T follicular helper cell (primary cell): ENCODE measurements at places on chromosomes 13 and 19.

- DNase-seq: no peak
Observed at GRCh38 chr13:107373551-107373950, 805.6 kb upstream of the ARGLU1 start.

DNA sequence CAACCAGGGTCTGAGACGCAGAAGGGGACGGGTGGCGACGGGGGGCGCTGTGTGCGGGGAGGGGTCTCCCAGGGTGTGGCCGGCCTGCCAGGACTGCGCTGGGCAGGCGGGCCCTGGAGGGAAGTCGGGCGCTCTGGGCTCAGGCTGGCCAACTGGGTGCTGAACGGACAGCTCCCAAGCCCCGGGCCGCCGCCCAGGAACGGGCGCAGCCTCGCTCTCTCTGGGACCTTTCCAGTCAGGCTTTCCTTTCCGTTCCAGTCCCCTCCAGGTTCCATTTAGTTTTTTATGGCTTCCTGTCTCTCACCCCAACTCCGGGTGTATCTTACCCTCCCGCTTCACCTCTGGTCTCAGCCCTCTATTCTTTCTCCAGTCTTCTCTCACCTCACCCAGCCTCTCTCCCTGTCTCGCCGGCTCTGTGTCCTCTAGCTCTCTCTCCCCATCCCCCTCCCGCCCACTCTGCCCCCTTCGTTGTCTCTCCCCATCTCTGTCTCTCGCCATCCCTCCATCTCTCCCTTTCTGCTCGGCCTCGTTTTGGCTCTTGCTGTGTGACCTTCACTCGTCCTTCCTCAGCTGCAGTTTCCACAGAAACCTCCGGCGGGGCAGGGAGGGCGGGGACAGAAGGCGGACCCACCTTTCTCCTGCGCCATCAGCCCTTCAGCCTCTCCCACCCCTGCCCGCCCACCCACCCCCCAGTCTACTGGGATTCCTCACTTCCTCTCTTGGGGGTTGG lies 3.3 kb upstream of the ATP1A3 start:
- DNase-seq: no peak

DNA sequence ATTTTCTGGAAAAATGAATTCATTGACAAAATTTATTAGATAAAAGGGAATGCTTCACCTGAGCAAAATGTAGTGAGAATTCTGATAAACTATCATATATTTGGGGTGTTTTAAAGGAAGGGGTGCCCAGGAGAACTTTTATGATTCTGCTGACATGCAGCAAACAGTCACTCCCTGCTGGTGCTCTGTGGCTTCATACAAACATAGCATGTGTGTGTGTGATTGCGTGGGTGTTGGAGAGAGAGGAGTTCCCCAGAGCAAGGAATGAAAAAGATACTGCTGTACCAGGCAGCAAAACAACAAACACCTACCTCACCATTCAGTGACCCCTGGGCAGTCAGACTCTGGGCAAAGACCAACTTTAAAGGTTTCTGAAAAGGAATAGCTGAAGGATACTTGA lies 546.7 kb downstream of the RFC3 start:
- no peak for DNase-seq

- no peak for DNase-seq
Observed at GRCh38 chr19:14165990-14166830, 29.8 kb upstream of the ASF1B start.

- no peak for DNase-seq
Observed at GRCh38 chr19:55156202-55157063, 1.1 kb downstream of the TNNI3 start.

DNA sequence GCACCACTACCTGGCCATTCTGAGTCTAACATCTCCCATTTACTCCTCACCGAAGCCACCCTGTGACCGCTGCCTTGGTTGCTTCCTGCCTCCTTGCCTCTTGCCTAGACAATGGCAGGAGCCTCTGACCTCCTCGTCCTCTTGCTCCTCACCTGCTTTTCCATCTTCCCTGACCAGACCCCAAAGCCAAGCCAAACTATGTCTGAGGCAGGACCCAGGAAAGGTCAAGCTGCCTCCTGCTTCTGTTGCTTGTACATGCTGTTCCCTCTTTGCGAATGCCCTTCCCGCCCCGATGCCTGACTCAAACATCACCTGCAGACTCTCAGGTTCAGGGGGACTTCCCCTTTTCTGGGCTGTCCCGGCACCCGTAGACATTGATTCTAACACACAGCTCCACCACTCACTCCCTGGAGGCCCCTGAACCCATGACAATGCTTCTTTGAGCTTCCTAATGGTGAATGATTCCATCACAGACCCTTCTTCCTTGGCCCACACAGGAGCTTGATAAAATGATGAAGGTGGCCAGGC lies 60.8 kb downstream of the F2RL3 start:
- no peak for DNase-seq

- DNase-seq: no peak
Observed at GRCh38 chr13:26880735-26881134, 120.1 kb upstream of the GPR12 start.

DNA sequence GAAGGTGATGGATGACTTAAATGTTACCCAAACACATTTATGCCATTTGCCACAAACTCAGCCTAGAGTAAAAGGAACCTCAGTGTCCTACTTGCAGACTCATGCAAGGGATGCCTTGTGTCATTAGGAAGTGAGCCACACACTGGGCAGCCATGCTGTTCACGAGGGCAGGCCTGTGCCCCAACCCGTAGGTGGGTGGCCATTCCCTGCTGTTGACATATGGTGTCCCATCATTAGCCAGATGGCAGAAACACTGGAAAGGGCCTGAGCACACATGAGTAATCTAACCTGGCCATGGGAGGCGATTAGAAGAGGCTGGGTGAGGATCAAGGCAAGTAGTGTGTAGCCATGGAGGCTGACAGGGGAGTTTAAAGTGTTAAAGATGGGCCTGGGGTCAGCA lies 9.7 kb upstream of the LRCH1 start:
- DNase-seq: no peak

GRCh38 chr13:60654415-60654814 lies 257.4 kb downstream of the TDRD3 start:
- DNase-seq: no peak

- peak; percentile 78 for DNase-seq
Observed at GRCh38 chr19:13839130-13839937, 37.6 kb upstream of the NANOS3 start.

GRCh38 chr19:16821081-16821480 lies 8.1 kb upstream of the SIN3B start:
- DNase-seq: no peak

DNA sequence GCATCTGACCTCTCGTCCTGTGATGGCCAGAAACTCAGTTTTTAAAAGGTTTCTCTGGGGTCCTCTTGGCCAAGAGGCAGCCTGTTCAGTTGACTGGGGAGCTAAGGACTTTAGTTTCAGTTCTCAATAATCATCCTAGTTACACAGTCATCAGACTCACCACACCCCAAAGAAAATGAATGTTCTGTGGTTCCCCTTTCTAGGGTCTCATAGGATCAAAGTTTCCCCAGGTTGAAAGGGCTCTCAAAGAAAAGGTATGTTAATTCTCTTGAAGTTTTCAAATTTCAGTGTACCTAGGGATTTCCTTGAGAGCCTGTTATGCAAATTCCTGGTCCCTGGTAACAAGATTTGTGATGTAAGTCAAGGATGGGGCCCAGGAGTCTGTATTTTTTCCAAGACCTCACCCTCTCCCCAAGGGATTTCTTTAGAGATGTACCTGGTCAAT lies 94.9 kb downstream of the FAM216B start:
- DNase-seq: no peak

DNA sequence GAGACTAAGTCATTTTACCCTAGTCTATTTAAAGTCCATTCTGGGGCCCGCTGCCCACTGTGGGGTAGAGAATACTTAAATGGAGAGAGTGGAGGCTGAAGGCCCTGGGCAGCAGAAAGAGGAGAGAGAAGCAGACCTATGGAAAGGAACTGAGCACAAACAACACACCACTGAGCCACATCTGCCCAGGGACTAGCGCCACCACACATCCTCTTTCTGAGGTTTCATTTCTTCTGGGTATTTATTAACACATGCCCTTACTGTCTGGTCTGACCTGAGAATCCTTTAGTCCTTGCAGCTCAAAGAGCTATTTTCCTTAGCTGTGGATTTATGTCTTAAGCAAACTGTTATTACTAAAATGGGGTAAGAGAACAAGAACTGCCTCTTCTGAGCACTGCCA lies 154.0 kb downstream of the NALCN start:
- no peak for DNase-seq

GRCh38 chr13:27721681-27722080 lies 70.6 kb upstream of the GSX1 start:
- DNase-seq: no peak

- peak; percentile 31 for DNase-seq
Observed at GRCh38 chr19:8571006-8571411, 6.2 kb downstream of the MYO1F start.

GRCh38 chr19:17950310-17951156 lies 16.4 kb upstream of the KCNN1 start:
- peak; percentile 22 for DNase-seq

DNA sequence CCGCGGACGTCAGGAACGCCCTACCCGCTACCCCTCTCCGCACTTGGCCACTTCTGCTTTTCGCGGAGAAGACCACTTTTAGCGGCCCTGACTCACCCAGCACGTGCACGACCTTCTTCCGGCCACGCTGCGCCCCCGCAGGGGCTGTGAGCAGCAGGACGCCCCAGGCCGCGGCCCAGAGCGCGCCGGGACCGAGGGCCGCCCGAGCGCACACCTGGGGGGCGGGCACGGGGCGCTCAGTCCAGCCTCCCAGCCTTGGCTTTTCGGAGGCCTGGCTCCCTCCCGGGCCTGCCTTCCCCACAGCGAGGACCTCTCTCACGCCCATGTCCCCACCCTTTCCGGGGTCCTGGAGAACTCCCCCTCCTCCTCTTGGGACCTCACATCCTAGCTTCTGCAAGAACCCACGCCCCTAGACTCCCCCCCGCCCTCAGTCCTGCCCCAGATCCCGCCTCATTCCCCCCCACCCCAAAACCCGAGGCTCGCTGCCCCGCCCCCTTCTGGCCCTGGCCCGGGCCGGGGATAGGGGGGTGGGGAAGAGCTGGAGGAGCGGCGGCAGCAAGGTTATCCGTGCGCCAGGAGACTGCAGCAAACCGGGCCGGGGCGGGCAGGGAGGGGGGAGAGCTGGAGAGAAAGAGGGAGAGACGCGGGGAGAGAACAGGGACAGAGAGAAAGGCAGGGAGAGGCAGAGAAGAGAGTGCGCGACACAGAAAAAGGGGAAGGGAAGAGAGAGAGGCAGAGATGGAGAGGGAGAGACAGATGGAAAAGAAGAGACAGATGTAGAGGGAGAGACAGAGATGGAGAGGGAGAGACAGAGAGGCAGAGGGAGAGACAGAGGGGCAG lies 11.5 kb downstream of the TM6SF2 start:
- DNase-seq: no peak

GRCh38 chr13:66803013-66803807 lies 426.9 kb downstream of the PCDH9 start:
- no peak for DNase-seq

- DNase-seq: no peak
Observed at GRCh38 chr19:35639863-35640262, 1.7 kb upstream of the ETV2 start.

DNA sequence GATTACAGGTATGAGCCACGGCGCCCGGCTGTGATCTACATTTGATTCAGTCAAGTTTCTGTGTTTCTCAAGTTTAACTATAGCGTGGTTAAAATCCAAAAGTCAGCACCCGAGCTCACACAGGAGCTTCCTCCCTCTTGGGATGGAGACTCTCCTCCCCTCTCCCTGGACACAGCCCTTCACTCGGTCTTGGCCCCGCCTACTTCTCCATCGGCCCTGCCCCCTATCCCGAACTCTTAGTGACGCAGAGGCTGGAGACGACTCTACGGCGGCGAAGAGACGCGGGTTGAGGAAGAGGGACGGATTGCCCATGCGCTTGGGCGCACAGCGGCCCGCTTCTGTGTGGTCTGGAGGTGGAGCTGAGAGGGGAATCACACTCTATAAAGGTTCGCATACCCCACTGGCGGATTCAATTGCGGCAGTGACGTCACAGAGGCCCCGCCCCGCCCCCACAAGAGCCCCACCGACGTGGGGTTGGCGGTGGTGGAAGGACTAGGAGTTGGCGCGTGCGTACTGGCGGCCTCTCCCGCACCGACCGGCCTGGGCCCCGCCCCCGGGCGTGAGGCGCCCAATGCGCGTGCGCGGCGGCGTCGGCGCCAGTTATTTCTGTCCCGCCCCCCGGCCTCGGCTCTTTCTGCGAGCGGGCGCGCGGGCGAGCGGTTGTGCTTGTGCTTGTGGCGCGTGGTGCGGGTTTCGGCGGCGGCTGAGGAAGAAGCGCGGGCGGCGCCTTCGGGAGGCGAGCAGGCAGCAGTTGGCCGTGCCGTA lies at the start of gene TRIM28:
Gene TRIM28, plus strand, starts transcription at position 239 of the 765 bp plus-strand sequence. CDS start 694 bp downstream, outside the sequence.
- peak; percentile 100 for DNase-seq

GRCh38 chr13:23462815-23463559 lies 29.5 kb upstream of the SACS start:
- no peak for DNase-seq

DNA sequence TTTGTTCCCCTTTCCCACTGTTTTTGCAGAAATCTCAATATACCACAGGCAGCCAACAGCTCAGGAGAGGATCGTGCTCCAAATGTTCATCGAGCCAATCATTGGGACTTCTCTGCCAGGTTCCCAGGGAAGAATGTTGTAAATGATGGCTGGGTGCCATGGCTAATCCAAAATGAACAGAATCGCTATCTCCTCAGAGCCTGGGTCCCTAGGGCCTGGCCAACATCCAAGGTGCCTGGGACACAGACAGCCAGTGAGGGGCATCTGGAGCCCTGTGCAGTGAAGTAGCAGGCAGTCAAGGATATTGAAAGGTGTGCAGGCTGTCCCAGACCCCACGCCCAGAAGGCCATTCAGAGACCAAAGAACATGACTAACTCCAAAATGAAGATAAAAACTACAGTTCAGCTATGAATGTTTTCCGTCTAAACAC lies 37.8 kb downstream of the BRD4 start:
- DNase-seq: no peak

DNA sequence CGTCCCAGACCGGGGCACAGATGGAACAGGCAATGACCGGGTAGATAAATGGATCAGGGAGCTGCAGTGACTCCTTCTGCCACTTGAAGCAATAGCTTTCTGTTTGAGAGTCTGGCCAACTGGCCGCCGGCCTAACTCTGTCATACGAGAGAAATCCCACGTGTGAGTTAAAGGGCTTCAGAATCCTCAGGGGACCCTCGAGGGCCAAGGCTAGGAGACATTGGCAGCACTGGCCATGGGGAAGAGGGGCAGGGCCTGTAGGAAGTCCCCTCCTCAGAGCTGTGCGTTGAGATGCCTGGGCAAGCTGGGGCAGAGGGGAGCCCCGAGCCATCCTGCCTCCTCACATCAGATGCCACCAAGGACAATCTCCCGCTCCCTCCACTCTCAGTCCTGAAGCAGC lies 51.6 kb downstream of the KLF2 start:
- DNase-seq: no peak
